KG1 (cell line): ENCODE measurements at places on chromosomes 2 and 18.

GRCh38 chr2:237102428-237102827 is 16.7 kb downstream of the COPS8 start:
- DNase-seq, result no peak

GRCh38 chr2:191598296-191598695 is 79.6 kb upstream of the NABP1 start:
- no peak for DNase-seq

GRCh38 chr2:62783679-62784078 is 78.2 kb downstream of the EHBP1 start:
- no peak for DNase-seq

- DNase-seq, result no peak
Observed at GRCh38 chr2:75573145-75573878, 12.6 kb upstream of the EVA1A start.

DNA sequence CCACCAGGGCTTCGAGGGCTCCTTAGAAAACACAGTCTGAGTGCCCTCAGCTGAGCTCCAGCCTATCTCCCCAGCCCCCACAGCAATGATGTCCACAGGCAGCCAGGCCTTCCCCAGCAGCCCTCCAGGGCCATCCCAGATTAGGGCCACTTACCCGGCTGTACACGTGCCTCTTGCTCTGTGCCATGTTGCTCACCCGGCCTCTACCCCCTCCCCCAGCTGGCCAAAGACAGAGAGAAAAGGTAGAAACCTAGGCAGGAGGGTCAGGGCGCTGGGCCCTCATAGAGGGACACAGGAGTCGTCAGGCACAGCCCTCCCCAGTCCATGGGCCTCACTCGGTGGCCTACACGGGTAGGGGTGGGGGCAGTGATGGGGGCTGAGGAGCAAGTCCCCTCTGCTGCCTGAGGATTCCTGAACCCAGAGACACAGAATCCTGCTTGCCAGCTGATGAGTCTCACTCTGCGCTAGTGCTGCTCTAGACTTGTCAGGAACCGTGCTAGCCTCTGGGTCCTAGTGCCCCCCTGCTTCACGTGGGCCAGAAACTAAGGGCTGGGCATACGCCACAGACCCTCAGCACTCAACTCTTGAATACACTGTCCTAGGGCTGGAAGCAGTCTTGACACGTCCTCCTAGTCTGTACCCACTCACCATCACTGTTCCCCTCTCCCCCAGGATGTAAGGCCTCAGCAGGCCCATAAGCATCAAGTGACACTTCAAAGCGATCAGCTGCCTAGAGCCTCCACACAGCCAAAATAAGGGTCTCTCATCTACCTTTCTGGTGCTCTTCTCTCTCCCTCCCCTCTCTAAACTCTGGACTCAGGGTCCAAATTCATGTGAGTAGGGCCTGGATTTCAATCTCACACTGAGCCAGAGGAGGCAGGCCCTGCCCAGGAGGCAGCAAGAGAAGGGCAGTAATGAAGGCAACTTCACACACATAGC is at the start of gene DCTN1:
DCTN1 (minus strand) TSS at position 461 of the 939 bp plus-strand sequence; CDS start at position 187, 274 bp downstream.
- no peak for DNase-seq

- DNase-seq, result peak; percentile 26
Observed at GRCh38 chr18:51110073-51110797, 80.2 kb downstream of the SMAD4 start.

DNA sequence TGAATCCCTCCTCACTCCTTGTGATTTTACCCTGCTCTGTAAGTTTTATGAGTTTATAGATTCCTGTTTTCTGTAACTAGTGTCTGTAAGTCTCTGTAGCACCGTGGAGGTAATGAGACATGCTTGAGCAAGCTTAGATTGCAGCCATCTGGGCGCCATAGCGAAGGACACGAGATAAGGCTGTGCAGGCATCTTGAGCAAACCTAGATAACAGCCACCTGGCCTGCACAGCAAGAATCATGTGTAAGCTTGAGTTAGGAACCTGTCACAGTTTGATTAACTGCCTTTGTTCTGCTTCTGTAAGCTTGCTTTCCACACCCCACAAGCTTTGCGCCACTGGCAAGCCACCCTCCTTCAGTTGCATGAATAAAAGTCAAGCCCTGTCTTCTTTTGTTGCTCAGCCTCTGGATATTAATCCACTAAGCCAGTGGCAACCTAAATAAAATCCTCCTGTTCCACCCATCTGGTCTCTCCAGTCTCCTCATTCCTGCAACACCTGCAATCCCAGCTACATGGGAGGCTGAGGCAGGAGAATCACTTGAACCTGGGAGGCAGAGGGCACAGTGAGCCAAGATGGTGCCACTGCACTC is 270.6 kb upstream of the RGPD4 start:
- DNase-seq, result no peak

- no peak for DNase-seq
Observed at GRCh38 chr2:79591281-79591680, 78.4 kb downstream of the CTNNA2 start.

DNA sequence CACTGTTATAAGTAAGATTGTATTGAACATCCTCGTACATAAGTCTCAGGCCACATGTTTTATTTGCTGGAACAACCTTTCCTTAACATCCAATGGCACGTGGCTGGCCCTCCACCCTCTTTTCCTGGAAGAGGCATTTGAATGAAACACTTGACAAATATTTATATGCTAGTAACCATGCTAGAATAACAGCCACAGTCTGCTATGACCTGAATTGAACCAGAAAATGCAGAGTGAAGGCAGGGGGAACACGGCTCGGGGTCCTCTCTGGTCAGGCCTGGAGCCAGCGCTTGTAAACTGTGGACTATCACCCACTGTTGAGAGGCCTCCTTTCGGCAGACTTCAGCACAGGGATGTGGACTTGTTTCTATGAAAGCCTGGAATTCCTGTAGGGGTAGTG is 198.2 kb upstream of the COPS8 start:
- DNase-seq, result no peak

GRCh38 chr2:26884486-26884885 is 36.6 kb downstream of the DPYSL5 start:
- DNase-seq, result no peak

- DNase-seq, result no peak
Observed at GRCh38 chr2:206869824-206870495, 69.4 kb upstream of the CPO start.

DNA sequence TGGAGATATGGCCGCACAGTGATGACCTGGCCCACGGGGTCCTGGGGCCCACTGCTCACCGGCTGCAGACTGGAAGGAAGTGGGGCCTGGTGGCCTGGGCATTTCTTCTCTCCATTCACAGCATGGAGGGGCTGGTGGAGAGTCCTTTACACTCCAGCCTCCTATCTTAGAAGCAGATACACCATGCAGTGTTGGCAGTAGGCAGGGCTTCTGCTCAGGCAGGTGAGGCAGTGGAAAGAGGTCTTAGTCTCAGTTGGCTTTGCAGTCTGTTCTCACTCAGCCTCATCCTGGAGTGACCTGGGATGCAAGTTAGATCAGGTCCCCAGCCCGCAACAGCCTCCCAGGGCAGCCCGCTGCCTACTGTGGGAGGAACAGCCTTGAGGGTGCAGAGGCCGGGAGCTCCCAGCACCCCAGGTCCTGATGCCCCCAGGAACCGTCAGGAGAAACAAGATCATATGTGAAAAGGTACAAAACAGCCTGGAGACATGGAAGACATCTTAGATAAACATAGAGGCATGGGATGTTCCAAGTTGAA is 45.8 kb upstream of the OTOS start:
- DNase-seq, result no peak

DNA sequence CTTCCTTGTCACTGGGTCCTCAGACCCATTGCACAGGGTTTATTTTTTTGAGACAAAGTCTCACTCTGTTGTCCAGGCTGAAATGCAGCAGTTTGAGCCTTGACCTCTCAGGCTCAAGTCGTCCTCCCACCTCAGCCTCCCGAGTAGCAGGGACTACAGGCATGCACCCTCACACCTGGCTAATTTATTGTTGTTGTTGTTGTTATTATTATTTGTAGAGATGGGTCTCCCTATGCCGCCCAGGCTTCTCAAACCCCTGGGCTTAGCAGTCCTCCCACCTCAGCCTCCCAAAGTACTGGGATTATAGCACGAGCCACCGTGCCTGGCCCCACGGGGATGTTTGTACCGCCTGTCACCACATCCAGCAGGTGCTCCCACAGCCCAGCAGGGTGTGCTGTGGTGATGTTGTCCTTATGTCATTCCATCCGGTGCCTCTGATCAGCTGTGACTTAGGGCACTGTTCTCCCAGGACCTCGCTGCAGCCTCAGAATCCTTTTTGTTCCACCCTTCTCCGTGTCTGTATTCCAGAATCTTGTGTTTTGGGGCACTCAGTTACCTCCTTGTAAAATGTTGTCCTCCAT is 182.3 kb downstream of the INO80D start:
- DNase-seq, result no peak

DNA sequence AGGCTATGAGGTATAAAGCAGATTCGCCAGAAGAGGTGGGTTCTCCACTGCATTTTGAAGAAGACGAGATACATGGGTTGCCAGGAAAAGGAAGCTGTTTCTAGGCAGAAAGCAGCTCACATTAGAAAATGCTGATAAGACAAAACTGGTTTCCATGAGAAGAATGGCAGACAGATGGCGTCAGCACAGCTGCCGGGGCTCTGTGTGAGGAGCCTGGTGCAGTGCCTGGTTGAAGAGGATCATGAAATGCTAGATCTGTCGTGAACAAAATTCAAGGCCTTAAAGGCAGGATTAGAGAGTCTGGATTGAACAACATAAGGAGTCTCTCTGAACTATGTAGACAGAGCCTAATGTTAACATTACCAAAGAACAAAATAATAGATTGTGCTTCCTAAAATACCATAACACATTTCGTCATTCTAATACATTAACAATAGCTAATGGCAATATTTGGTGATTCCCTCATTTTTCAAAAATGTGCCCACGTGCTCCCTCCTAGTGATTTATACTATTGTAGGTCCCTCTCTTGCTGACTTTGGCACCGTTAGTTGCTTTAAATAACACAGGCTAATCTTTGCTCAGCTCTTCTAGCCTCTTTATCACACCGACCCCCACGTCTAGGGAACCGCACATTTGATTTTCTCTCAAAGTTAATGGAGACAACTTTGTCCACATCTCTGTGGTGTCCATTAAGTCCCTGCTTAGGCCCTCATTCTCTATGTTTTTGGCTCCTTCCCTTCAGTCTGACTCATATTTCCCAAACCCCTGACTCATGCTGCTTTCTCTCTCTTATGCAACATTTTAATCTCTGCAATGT is 38.2 kb downstream of the EFEMP1 start:
- DNase-seq, result no peak
